Caki2 (cell line): ENCODE measurements at places on chromosomes 12 and 14.

DNA sequence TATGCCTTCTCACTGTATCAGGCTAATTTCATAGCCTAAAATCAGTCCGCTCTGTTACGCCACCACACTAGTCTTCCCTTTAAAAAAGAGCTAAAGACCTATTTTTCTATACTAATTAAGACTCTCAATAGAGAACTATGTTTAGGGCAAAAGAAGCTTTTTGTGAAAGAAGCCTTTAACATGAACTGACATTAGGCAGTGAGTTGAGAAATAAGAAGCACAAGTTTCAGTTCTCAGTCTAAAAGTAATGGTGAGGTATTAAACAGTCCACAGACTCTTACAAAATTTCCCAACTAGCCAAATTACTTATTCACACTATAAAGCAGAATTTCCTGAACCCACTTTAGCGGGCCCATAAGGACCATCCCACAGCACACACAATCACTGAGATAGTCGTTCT lies 93.7 kb downstream of the SOX5 start:
- DNase-seq: no peak

DNA sequence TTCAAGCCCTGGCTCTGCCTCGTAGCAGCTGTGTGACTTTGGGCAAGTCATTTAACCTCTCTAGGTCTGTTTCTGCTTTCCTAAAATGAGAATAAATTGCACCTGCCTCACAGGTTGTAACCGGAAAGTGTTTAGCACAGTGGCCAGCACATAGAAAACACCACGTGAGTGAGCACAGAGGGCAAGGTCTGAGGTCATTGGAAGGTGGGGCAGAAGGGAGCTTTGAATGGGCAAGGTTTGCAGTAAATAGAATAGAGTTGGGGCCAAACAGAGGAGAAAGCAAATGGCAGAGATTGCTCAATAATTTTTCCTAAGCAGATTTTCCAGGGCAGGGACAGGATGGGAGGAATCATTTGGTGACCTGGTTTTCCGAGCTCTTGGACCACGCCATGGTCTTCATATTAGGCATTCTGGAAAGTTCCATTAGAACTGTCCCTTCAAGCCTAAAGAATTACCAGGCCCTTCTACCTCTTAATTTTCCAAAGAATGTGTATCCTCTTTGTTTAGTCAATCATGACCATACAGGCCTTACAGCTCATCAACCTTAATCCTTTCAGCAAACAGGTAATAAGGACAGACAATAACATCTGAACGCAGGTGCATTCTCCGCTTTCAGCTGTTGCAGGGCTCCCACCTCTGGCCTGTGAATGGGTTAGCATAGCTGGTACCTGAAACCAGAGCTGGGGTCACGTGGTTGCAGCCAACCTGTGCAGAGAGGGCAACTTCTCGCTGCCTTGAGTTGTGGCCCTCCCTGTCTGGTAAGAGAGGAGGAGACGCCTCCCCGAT lies 53.8 kb downstream of the VWF start:
- no peak for DNase-seq

- DNase-seq: no peak
Observed at GRCh38 chr12:94031763-94032162, 116.6 kb upstream of the PLXNC1 start.

DNA sequence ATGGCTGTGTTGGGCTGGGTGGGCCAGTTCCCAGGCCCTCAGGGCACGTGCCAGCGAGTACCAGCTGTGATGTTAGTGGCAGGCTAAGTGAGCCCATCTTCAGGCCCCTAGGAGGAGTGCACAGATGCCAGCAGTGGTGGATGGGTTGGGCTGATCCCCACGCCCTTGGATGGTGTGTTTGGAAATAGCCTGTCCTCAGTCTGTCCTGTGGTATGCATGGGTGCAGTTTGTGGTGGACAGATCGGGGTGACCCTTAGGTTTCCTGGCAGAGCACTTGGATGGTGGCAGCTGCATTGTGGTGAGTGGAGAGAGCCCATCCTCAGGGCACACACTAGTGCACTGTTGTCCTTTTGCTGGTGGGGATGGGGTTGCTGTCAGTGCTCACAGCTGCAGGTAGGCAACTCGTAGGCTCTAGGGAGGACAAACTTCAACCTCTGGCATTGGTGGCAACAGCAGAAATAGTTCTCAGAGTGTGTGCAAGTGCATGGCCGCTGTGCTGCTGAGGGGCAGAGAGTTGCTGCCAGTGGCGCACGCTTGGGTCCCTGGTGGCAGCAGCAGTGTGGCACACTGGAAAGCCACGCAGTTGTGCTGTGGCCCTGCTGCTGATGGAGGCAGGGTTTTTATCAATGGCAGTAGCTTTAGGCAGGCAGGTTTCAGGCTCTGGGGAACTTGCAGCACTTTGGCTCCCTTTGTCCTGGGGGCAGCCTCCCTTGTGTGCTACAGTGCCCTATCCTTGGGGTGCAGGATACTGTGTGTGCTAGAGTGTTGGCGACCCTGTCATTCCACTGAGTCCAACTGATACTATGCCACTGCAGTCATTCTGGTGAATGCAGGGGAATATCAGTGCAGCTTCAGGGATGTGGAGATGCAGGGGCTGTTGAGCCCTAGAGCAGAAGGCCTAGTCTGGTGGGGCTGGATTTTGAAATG lies 65.5 kb downstream of the FBXO33 start:
- no peak for DNase-seq

DNA sequence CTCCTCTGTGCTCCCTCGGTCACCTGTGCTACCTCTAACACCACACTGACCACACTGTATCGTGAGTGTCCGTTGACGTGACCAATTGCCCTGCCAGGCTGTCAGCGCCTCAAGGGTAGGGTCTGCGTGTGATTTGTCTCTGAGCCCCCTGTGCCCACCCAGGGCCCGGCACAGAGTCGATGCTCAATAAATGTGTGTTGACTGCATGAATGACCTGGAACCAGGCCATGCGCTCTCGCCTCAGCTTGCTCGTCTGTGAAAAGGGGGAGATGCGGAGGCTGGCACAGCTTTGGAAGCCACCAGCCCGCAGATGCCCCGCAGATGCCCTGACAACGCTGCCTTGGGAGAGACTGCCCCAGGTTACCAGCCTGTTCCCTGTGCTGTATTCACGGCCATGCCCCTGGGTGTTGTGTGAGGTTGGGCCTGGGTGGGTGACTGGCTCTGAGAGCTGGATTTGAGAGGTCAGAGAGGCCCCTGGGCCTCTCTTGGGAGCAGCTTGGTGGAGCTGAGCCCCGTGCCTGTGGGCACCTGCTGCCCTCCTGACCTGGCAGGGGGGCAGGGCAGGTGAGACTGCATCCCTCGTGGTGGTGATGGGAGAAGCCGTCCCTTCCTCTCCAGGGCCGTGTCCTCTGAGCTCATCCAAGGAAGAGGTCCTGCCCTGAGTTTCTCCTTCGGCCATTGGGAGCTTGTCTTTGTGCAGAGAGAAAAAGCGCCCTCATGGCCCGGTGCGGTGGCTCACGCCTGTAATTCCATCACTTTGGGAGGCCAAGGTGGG lies 43.2 kb downstream of the CYP46A1 start:
- DNase-seq: no peak

GRCh38 chr12:49294804-49295081 lies 204 bp upstream of the PRPH start:
- DNase-seq: no peak

- DNase-seq: no peak
Observed at GRCh38 chr14:59244581-59244980, 56.1 kb downstream of the DAAM1 start.

DNA sequence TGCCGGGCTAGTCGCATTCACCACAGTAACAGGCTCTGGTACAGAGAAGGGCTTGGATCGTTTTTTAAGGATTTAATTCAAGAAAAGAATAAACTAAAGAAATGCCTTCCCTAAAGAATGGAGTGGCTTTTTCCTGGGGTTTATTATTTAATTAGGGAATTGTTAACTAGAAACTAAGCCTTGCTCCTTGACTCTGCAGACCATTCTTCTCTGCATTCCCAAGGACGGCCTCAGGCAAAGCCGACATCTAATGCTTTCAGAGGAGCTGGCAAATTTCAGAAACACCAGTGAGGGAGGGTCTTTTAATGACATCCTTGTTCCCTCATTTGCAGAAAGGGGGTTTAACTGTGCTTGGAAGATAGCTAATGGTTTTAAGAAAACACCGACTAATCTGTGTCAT lies 174.0 kb downstream of the EGLN3 start:
- DNase-seq: no peak

GRCh38 chr12:29149691-29150281 lies 708 bp downstream of the FAR2 start:
- no peak for DNase-seq

DNA sequence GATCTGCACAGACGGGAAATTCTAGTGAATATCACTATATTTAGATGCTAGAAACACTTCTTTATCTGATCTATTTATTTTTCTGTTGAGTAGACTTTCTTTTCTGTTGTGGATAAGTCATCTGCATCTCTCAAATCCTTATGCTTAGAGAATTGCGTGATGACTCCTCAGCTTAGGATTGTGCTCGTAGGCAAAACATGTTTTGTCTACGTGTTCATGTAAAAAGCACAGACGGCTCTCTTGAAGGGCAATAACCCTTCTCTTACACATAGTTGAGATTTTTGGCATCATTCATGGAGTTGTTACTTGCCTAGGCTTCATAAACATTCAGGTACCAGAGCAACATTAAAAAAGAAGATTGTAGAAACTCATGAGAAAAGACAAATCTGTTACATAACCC lies 18.6 kb downstream of the PPFIBP1 start:
- DNase-seq: no peak

GRCh38 chr14:69531135-69531534 lies 43.5 kb downstream of the CCDC177 start:
- no peak for DNase-seq
